ENCODE measurements at places on chromosomes 7 and 10.

DNA sequence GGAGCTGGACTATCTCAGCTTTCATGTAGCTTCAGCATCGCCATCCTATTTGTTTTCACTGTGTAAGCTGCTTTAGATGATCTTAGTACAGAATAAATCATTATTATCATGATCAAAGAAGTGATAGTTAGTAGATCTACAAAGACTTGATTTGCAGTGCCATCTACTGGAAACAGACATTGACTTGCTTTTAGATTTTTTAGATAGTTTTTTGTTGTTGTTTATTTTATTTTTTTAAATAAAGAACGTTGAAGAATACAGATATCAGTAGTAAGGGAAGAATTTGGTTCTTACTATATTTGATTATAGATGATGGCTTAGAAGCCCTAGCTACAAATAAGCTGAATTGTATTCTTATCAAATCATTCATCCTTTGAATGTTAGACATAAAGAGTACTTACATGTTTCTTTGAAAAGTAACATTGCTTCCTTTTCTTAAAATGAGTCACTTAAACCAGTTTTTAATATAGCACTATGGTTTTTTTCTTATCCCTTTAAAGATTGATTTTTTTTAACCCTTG is 6.3 kb upstream of the SFMBT2 start:
- DNase-seq = peak; percentile 61

GRCh38 chr7:137940656-137941518 is 61.0 kb downstream of the CREB3L2 start:
- peak; percentile 76 for DNase-seq

DNA sequence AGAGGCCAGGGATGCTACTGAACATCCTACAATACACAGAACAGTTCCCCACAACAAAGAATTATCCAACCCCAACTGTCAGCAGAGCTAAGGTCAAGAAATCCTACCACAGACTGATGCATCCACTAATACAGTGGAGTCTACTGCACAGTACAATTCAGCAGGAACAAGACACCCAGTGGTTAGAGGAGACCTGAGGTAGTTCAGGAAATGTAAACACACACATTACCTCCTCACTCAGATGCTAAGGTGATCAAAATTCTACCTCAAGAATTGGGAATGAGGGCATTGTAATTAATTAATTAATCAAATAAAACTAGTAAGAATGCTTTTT is 91.4 kb downstream of the ZFAND4 start:
- no peak for DNase-seq

DNA sequence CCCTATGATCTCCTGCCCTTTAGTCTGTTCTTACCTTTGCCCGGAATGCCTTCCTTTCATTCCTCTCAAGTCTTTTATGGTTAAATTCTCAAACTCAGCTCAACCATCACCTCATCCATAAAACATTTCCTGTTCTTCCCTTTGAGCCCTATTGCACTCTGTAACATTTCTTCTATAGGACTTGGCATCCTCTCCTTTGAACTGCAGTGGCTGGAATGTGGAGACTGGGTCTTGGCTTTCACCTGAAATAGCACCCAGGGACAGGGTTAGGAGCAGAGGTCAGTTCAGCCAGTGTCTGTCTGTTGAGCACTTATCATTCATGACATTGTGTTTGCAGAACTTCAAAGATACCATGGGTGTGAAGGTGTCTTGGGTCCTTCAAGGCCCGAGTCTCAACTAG is 7.2 kb downstream of the NFE2L3 start:
- DNase-seq = no peak

DNA sequence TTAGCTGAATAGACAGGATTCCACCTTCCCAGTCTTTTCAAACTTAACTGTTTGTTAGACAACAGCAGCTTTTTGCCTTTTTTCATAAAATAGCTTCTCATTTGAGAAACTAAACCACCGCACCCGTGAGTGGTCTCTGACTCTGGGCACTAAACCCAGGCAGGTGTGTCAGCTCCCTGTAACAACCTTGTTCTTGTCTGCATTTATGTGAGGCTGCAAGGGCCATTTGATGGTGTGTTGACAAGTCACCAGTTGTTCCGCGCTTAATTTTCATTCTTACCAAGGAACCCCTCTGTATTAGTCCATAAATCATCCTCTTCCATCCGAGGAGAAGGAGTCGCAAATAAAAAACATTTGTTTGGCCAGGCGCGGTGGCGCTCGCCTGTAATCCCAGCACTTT is 1.5 kb downstream of the STOX1 start:
- no peak for DNase-seq

- no peak for DNase-seq
Measured at GRCh38 chr7:131642429-131642828, 86.0 kb upstream of the PODXL start.

- DNase-seq = no peak
Measured at GRCh38 chr10:51606825-51607462, 92.5 kb downstream of the CSTF2T start.

DNA sequence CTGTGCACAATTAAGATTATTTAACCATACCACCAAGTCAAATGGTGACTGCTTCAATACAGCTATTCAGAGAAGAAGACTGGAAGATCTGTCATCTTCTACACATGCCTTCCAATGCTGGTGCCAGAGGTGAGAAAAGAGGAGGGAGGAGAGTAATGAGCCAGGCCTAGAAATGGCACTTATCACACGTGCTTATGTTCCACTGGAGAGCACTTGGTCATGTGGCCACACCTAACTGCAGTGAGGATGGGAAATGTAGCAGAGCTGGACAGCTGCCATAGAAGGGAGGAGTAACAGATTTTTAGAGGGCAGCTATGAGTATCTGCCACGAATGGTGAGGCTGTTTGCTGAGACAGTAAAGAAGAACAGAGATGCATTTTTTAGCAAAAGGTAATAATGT is 77.1 kb downstream of the MPLKIP start:
- DNase-seq = peak; percentile 12

GRCh38 chr7:24883622-24884013 is 96.4 kb downstream of the OSBPL3 start:
- DNase-seq = peak; percentile 54

DNA sequence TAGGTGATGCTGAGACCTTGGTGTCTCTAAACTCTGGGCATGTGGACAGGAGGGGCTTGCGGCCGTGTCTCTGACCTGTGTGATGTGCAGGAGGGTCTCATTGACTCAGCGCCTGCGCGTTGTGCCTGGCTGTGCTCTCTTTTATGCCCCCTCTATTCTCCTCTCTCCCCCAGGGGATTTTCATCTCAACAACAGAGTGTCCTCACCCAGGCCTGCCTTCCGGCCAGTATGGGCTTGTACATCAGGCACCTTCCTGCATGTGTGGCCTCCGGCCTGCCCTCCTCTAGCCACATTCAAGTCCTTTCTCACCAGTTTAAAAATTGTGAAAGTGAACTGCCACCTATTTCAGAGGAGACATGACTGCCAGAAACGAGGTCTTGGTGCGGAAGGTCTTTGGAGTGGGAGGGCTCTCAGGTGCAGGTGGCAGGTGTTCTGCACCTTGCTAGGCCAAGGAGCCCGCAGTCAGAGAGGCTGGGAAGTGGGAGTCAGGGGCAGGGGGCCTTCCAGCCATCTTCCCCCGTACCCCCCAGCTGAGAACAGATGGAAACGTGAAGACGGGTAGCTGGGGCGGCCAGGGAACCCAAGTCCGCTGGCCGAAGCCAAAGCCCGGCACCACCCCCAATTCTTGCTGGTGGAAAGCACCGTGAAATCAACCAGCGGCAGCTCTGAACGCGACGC is 531 bp upstream of the INTS15 start:
- no peak for DNase-seq

- DNase-seq = no peak
Measured at GRCh38 chr7:47809387-47809786, 138.9 kb downstream of the PKD1L1 start.

GRCh38 chr10:130905921-130906320 is 405.6 kb downstream of the TCERG1L start:
- DNase-seq = no peak

DNA sequence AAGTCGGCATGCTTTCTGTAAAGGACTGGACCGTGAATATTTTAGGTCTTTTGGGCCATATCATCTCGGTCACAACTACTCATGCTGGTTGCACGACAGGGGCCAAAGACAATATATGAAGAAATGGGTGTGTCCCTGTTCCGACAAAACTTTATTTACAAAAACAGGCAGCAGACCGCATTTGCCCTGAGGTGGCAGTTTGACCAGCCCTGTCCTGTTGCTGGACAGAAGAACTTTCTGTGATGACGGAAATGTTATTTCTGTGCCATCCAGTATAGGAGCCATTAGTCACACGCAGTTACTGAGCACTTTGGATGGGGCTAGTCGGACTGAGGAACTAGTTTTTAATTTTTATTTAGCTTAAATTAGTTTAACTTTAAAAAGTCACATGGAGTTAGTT is 112.8 kb upstream of the CARD11 start:
- DNase-seq = no peak

DNA sequence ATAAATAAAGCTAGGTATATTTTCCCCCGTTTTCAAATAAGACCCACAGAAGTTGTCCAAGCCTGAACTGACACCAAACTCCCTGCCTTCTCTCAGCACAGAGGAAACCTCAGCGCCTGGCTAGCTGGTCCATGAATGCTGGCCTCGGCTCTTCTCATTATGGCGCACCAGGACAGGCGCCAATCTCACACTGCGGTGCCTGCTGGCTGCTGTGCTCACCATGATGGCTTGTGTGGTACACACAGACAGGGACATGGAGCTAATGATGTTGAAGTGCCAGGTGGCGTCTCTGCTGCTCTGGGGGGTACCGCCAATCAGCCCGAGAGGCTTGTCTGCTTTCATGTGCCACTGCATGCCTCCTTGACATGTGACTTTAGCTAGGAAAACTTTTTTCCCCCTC is 43.2 kb upstream of the USP6NL start:
- no peak for DNase-seq

- DNase-seq = peak; percentile 78
Measured at GRCh38 chr10:87659571-87660483, at the start of gene PAPSS2. TSS of gene PAPSS2 (plus strand) at chr10:87659878. CDS start at chr10:87659982, 104 bp downstream.

DNA sequence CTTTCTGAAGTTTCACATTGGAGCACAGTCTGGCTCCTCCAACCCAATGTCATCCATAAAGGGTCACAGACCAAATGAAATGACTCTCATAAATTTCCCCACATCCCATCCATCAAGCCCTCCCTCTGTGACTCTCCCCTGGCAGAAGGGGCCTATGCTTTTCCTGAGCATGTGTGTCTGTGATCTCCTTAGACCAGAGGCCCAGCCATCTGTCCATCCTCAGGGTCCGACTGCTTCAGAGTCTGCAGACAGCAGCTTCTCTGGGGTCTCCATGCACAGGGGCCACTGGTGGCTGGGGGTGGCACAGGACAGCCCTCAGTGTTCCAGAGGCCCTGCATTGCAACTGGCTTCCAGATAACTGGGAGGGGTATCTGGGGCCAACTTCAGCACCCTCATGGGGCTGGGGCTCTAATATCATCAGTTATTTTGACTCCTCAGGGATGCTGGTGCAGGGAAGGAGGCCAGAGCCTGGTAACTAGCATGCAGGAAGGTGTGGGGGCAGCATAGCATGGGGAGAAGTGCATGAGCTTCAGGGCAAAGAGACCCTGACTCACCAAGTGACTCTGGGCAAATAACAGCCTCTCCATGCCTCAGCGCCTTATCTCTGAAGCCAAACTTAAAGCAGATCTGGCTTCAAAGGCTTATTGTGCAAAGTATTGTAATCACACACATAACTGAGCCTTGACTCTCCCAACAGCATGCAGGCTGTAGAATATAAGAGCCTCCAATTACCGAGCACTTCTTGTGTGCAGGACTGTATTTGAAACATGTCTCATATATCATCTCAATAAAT is 266.9 kb downstream of the GRID1 start:
- DNase-seq = no peak

- DNase-seq = no peak
Measured at GRCh38 chr10:103745341-103746247, 109.8 kb downstream of the SH3PXD2A start.

- DNase-seq = peak; percentile 54
Measured at GRCh38 chr10:76251841-76252671, 820.6 kb downstream of the LRMDA start.

- no peak for DNase-seq
Measured at GRCh38 chr10:124730790-124731189, 13.4 kb downstream of the FAM53B start.

DNA sequence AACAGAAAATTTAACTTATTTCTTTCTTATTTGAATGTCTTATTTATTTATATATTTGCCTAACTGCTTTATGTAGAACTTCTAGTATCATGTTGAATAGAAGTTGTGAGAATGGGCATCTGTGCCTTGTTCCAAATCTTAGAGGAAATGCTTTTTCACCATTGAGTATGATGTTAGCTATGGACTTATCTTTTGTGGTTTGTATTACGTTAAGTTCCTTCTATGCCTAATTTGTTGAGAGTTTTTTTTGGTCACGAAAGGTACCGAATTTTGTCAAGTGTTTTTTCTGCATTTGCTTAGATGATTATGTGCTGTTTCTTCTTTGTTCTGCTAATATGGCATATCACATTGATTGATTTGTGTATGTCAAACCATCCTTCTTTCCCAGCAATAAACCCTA is 161.0 kb upstream of the TRIM24 start:
- no peak for DNase-seq

DNA sequence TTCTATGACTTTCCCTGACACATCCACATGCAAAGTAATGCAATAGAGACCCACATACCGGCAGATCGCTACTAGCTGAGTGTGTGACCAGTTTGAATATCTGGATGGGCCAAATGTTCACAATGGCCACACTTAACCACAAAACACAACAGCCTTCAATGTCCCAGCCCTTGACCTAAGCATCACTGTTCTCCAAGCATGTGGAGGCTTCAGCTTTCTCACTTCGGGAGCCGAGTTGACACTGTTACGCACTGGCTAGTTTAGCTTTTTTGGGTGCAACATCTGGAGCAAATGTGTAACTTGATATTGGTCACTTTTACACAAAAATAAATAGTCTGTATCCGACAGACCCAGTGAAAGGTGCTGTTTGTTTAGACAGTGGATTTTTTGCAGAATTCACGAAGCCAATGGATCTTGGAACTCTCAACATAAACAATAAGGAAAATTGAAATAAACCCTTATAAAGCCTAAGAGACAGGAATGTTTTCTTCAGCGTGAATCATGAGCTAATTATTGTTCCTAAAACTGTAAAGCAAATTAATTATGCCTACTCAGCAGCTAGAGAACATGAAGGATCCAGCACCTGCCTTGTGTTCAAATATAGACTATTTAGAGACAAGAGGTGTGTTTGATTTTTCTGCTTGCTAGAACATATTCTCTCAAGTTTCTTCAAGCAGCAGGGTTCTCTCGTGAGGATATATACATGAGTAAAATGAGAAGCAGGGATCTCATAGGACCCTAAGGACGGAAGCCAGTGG is 117.6 kb upstream of the JCAD start:
- no peak for DNase-seq

- DNase-seq = peak; percentile 60
Measured at GRCh38 chr10:86953747-86954680, 3.4 kb downstream of the MMRN2 start.

GRCh38 chr10:43047288-43047970 is 29.4 kb upstream of the RET start:
- DNase-seq = no peak

Data from astrocyte of the hippocampus (primary cell).